Cardiac septum (tissue), 1 donor: ENCODE measurements at places on chromosomes 3 and 15. TPM values are rescaled to one million over a fixed set of nuclear protein-coding genes. Genes with fewer than 3 reads are reported as not detected.

DNA sequence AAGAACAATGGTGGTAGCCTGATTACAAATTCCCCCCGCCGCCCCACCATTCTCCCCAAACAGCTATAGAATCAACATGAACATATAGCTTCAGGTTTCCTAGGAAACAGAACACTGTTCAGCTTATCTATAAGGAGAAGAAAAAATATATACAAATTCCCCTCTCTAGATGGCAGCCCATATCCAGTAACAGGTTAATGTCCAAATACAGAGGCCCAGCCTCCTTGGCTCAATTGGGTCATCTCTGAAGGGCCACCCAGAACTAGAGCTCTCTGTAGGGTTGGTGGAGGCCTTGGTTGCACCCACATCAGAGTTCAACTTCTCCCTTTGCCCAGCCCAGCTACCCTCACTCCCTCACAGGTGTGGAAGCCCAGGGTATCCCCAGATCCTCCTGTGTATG is 91.5 kb upstream of the ADAMTS17 start:
- DNase-seq, result no peak

- DNase-seq, result no peak
Measured at GRCh38 chr3:106710596-106710995, 666.6 kb upstream of the CCDC54 start.

GRCh38 chr3:188385295-188385694 is 231.3 kb downstream of the LPP start:
- DNase-seq, result no peak

- no peak for DNase-seq
Measured at GRCh38 chr15:72285927-72286516, 13.7 kb upstream of the PARP6 start.

DNA sequence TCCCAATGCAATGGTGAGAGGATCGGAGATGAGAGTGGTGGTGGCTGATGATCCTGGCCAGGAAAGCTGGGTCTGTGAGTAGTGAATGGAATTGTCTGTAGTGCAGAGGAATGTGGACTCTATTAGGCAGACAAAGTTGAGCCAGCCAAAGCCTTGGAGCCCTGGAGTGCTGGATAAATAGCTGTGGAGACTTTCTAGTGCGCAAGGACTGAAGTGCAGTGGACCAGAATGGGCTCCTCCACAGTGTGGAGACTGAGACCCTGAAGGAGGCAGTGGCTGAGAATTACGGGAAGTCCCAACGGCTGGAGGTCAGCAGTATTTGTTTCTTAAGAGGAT is 874 bp downstream of the ZNF662 start:
- no peak for DNase-seq

DNA sequence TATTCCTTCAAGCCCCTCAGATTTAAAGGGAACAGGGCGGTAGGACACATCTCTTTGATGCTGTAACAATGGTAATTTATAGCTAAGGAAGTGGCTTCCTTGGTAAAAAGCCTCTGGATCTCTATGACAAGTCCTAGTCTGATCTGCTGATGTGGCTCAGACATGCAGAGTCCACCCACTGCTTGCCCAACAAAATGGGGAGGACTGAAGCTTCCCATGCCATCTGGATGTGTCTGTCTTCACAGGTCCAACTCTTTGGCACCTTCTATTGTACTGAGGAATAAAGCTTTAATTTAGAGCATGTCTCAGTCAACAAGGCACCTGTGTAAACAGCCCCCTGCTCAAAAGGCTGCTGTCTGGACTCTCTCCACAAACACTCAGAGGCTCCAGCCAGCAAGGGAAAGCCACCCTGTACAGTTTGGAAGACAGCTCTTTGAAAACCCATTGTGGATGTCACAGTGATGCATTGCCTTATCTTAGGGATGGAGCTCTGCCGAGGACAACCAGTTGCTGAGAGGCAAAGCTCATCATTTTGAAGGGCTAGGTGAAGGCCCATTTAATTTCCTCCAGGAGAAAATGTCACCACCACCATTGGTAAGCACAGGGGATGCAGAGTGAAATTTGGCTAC is 348.6 kb upstream of the GRM7 start:
- DNase-seq, result no peak

GRCh38 chr3:30984855-30985749 is 90.6 kb upstream of the GADL1 start:
- no peak for DNase-seq

Gene PP2D1
- total RNA-seq, result not detected

Gene SLC12A1
- total RNA-seq, result not detected

Gene SPATA12
- total RNA-seq, result not detected

Gene C3orf85
- total RNA-seq, result not detected

GRCh38 chr15:77030928-77031375 is 36.0 kb downstream of the PSTPIP1 start:
- peak; percentile 68 for DNase-seq

DNA sequence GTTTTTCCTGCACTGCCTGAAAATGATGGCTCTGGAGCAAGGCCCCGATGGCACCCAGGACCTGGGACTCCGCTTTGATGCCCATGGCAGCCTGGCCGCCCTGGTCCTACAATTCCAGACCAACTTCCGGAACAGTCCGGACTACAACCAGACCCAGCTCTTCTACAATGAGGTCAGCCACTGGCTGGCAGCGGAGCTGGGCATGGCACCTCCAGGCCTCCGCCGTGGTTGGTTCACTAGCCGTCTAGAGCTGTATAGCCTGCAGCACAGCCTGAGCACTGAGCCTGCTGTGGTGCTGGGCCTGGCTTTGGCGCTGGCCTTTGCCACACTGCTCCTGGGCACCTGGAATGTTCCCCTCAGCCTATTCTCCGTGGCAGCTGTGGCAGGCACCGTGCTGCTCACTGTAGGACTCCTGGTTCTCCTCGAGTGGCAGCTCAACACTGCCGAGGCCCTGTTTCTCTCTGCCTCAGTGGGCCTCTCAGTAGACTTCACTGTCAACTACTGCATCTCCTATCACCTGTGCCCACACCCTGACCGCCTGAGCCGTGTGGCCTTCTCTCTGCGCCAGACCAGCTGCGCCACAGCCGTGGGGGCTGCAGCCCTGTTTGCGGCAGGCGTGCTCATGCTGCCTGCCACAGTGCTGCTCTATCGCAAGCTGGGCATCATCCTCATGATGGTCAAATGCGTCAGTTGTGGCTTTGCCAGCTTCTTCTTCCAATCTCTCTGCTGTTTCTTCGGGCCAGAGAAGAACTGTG is 10.9 kb downstream of the DISP2 start:
- no peak for DNase-seq

Gene HTR3E
- total RNA-seq, result not detected

- DNase-seq, result no peak
Measured at GRCh38 chr3:47399531-47400270, 18.9 kb downstream of the PTPN23 start.

Gene C3orf22
- total RNA-seq, result not detected

Gene LMAN1L
- 7.9 TPM for total RNA-seq

- DNase-seq, result no peak
Measured at GRCh38 chr15:64152507-64153387, 1.2 kb downstream of the SNX22 start.

DNA sequence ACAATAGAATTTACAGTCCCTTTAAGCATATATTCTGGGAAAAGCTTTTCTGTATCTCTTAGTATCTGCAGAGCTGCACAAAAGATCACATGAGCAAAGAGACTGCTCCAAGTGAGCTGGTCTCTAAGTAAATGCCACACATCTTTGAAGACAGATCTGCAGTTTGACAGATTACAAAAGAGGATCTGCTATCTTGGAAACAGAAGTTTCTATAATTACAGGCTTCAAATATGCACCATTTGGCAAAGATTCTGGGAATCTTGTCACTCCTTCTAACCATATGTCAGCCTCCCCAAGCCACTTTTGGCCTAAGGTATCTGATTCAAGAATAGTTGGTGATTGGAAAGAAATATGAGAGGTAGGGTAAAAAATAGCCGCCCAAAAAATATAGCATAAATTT is 9.6 kb upstream of the CFAP44 start:
- no peak for DNase-seq

GRCh38 chr15:99435113-99435695 is 130.6 kb upstream of the MEF2A start:
- peak; percentile 74 for DNase-seq

DNA sequence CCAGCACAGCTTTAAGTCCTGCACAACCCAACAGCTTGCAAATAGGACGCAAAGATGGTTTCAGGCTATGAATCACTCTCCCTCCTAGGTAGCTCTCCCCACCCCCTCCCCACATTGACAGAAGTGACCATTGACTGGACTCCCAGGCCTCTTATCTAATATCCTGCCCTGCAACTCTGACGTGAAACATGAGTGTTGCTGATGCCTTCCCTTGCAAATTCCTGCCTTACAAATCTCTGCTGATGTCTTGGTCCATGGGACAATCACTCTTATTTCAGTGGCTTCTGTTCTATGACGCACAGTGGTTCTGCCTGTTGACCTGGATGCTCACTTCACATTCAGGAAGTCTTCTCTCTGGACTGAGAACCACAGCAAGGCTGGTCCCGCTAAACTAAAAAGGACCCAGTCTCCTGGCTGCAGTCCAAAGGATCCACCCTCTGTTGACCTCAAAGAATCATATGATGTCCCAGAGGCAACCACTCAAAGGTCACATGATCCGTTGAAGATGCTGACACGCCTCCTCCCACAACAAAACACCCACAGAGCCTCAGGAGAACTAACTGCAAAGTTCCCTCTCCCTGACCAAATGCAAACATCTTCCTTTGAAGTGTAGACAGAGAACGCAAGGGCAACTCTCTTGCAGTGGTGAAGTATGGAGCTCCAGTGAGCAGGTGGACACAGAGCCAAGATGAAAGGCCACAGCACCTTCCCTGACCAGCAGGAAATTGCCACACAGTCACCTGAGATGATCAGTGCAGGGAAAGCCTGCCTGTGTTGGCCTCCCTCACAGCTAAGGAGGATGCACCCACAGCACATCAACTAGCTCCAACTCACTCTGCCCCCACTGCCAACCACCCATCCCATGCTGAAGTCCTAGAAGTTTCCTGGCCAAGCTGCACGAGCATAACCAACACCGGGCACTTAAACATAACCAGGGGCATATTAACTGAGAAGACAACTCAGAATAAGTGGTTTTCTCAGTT is 112.3 kb downstream of the ADAMTS17 start:
- DNase-seq, result no peak

Gene SLC24A5
- total RNA-seq, result not detected

Gene SLMAP
- 578 TPM for total RNA-seq

- no peak for DNase-seq
Measured at GRCh38 chr3:117735481-117736101, 1026.0 kb downstream of the TUSC7 start.

- no peak for DNase-seq
Measured at GRCh38 chr3:31979001-31979697, 1.9 kb downstream of the OSBPL10 start.

Gene PAQR5
- total RNA-seq, result 0.16 TPM
